ENCODE measurements at places on chromosomes 6 and 20.

GRCh38 chr20:51206032-51206662 is 183.2 kb upstream of the KCNG1 start:
- no peak for DNase-seq

DNA sequence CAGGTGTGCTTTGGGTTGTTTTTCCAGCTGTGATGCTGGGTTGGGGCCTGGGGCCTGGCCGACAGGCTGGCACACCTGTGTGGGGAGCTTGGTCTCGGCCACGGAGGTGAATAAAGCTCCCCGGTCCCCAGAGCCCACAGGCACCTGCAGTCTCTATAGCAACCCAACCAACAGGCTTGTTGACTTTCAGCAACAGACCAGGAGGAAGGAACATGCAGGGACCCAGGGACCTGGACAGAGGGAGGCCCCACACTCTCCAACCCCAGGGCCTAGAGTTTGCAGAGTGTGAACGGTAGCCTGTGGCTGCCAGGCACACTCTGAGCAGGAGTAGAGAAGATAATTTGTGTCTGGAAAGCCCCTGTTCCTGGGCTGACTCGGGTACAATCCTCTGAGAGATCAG is 14.6 kb upstream of the SYNJ2 start:
- DNase-seq, result no peak

- no peak for DNase-seq
Observed at GRCh38 chr6:25872814-25873213, 1.2 kb downstream of the SLC17A3 start.

DNA sequence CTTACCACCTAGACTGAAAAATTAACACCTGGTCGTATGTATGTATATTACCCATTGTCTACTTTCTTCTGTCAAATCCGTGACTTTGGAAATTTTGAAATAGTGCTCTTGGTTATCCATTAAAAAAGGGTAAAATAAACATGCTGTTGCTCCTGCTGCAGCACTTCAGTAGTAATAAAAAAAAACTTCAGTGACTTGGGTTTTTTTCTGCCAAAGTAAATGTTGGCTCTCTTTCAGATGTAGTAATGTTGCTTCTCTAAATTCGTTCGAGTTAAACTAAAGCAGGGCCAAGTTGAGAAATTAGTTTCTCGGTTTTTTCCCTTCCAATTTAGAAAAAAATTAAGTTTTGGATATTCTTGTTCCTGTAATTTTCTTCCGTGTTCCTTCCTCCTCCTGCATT is 34.2 kb downstream of the JARID2 start:
- DNase-seq, result peak; percentile 67

All from AG10803 (cell line).